ENCODE measurements at places on chromosomes 4 and X.

GRCh38 chr4:73850261-73850970, 2.7 kb upstream of the PF4V1 start:
- no peak for DNase-seq

DNA sequence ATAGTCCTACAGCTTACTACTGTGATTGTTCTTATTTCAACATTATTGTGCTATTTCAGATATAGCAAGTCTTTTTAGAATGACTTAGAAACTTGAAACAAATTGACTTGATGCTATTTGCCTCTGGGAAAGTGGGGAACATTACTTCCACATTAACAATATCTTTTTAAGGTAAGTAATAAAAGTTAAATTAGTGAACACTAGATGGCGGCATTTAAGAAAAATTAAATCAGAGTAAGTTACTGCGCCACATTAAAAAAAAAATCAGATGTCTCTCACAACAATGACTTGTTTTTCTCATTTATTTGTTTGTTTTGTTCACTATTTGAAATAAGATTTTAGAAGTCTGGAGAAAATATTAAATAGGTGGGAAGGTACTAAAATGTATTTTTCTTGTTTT, 1026.9 kb upstream of the SLIT2 start:
- DNase-seq, result no peak

- DNase-seq, result no peak
These were observed 31.5 kb downstream of the HS3ST1 start for GRCh38 chr4:11397146-11397545.

DNA sequence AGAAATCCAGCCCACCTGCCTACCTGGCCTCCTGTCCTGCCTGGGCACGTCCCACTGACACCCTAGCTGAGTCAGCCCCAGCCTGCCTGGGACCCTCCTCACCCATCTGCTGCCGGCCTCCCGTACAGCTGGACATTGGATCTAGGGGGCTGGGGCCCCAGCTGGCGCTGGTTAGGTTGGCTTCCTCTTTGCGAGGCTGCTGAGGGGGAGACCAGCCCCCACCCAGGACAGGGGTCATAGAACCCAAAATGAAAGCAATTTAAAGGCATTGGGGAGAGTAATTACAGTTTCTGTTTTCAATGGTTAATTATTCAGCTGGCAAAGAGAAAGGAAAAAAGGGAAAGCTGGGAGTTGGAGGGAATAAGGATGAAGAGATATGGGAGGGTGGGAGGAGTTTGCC, 15.8 kb downstream of the EFNB1 start:
- no peak for DNase-seq

DNA sequence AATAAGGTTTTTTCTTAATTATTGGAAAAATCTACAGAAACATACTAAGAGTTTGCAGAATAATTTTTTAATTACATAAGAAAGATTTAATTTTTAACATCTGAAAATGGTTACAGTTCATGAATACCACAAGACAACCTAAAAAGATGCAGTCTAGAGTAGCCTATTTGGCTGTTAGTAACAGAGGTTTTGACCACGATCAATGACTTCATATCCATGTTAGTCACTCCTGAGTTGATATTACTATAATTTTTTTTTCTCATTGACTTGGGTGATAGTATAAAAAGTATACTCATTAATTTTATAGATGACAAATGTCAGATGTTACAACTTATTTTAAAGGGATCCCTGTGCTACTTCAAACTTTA, 272.5 kb downstream of the DCTD start:
- no peak for DNase-seq

GRCh38 chrX:41067721-41068120, 17.5 kb upstream of the USP9X start:
- no peak for DNase-seq

DNA sequence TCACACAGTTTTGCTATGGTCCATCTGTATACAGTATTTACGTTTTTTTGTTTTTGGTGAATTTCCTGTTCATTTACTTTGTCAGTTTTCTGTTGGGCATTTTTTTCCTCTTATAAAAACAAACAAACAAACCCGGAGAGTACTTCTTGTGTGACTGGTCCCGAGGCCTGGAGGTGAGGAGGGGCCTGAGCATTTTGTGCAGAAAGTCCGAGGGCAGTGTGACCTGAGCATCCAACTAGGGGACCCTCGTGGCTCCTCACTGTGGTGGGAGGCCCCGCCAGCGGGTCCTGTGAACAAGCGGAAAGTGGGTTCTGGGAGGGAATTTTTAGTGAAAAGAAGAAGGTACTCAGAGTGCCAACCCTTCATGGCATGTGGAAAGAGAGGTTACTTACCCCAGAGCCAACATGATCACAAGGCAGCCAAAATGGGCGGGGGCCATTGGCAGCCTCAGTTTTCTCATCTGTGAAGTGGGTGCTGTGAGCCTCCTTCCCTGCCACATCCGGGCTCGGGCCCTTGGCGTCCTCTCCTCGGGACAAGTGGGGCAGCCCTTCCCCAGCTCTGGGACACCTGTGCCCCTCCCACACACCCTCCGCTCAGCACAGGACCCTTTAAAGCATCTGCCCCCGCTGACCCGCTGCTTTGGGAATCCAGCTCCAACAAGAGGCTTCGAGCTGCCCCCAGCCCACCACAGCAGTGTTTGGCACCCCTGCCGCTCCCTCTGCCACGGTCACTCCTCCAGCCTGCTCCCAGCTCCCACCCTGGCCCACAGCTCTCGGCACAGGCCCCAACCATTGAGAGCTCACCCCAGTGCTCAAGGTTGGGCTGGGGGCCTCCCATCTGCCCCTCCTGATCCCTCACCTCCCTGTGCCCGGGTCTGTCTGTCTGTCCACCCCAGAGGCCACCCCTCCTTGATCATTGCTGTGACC, 22.8 kb upstream of the GPR78 start:
- DNase-seq, result no peak

- no peak for DNase-seq
These were observed 187.0 kb downstream of the CRLF2 start for GRCh38 chrX:1025413-1025812.

All from GM12891 (cell line).